Breast epithelium (tissue), 4 donors: ENCODE measurements at places on chromosomes 2 and 18.

DNA sequence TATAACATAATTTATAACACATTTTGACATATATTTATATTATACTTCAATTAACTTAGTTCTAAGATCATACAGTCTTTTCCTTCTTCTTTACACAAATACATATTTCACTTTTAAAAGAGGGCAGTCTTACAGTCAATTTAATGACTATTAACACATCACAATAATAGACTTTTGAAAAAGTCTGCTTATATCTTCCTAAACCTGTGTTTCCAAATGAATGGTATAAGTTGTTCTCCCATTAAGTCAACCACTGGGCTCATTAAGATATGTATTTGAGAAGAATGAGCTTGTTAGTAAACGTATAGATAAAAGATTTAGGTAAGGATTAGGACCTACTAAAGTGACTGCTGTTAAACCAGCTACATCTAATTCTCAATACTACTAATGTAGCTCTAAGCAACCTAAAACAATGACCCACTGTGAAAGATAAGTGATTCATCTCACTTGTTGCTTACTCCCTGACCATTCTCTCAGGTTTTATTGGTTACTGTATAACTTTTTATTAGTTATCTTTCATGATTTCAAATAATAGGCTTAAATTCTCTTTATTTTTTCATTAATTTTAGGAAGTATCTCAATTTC, 27.0 kb downstream of the SLC40A1 start:
- no peak overlapping the region for H3K27ac ChIP-seq
- H3K27me3 ChIP-seq = no peaks in the 10 kb centered on the region

GRCh38 chr2:74764429-74765272, 69.3 kb upstream of the HK2 start:
- H3K27me3 ChIP-seq = no peaks in the 10 kb centered on the region
- no peaks in the 10 kb centered on the region for H3K36me3 ChIP-seq
- no peak for DNase-seq

DNA sequence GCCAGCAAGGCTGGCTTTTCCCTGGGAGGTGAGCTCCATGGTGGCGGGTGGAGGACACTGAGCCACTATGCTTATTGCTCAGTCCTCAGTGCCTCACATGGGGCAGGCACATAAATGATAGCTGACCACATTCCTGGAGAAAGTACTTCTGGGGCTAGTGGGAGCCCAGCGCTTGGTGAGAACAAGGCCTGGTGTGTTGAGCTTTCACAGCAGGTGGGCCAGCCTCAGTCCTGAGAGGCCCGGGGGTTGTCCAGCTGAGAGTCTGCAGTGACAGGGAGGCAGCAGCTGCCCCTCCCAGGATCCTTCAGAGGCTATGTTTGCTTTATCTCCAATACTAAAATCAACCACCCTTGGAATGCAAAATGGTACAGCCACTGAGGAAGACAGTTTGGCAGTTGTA, 217.7 kb downstream of the ZBTB7C start:
- H3K36me3 ChIP-seq = no peaks in the 10 kb centered on the region
- H3K27ac ChIP-seq = no peak overlapping the region
- H3K4me1 ChIP-seq = no peaks in the 10 kb centered on the region
- no peak for DNase-seq

- no peak overlapping the region for H3K4me3 ChIP-seq
- DNase-seq = no peak
- no peaks in the 10 kb centered on the region for H3K4me1 ChIP-seq
- H3K27ac ChIP-seq = no peak overlapping the region
- no peaks in the 10 kb centered on the region for H3K27me3 ChIP-seq
These were observed 971.7 kb upstream of the GYPC start for GRCh38 chr2:125684256-125684655.

GRCh38 chr2:96528006-96528699, 8.4 kb upstream of the ARID5A start:
- H3K4me3 ChIP-seq = peak overlapping the region; percentile 59
- no peak for DNase-seq
- H3K4me1 ChIP-seq = peaks cover 16% of the 10 kb centered on the region
- no peaks in the 10 kb centered on the region for H3K36me3 ChIP-seq
- H3K27me3 ChIP-seq = no peaks in the 10 kb centered on the region
- peak overlapping the region; percentile 95 for H3K27ac ChIP-seq

DNA sequence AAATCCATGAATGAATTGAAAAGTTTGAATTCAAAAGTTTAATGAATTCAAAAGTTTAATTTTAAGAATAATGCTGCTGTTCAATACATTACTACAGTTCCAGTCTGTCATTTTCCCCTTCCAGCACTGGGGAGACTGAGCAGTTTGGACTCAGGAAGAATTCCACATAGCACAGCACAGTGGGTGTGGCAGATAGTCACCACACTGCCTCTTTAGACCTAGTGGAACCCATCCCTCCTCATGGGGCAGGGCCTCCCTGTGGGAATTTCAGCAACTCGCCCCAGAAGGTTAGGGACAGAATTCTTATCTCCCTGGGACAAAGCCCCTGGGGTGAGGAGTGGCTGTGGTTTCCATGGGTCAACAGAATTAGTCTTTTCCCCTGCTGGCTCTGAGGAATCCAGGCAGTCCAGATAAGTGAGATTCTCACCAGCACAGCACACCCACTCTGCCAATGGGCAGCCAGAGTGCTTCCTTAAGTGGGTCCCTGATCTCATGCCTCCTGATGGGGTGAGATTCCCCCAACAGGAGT, 442.0 kb upstream of the SYT4 start:
- H3K4me1 ChIP-seq = no peaks in the 10 kb centered on the region
- H3K4me3 ChIP-seq = no peak overlapping the region
- no peak overlapping the region for H3K27ac ChIP-seq
- no peak for DNase-seq
- no peaks in the 10 kb centered on the region for H3K36me3 ChIP-seq

GRCh38 chr2:45433363-45433762, 177.7 kb downstream of the SRBD1 start:
- no peak for DNase-seq
- no peaks in the 10 kb centered on the region for H3K36me3 ChIP-seq
- H3K4me3 ChIP-seq = no peak overlapping the region
- H3K27ac ChIP-seq = no peak overlapping the region
- no peaks in the 10 kb centered on the region for H3K4me1 ChIP-seq

- H3K27me3 ChIP-seq = no peaks in the 10 kb centered on the region
- DNase-seq = peak; percentile 95
- H3K36me3 ChIP-seq = no peaks in the 10 kb centered on the region
- H3K4me3 ChIP-seq = no peak overlapping the region
- peak overlapping the region; percentile 90 for H3K27ac ChIP-seq
- peaks cover 40% of the 10 kb centered on the region for H3K4me1 ChIP-seq
These were observed 32.9 kb downstream of the HS1BP3 start for GRCh38 chr2:20617892-20618467.

DNA sequence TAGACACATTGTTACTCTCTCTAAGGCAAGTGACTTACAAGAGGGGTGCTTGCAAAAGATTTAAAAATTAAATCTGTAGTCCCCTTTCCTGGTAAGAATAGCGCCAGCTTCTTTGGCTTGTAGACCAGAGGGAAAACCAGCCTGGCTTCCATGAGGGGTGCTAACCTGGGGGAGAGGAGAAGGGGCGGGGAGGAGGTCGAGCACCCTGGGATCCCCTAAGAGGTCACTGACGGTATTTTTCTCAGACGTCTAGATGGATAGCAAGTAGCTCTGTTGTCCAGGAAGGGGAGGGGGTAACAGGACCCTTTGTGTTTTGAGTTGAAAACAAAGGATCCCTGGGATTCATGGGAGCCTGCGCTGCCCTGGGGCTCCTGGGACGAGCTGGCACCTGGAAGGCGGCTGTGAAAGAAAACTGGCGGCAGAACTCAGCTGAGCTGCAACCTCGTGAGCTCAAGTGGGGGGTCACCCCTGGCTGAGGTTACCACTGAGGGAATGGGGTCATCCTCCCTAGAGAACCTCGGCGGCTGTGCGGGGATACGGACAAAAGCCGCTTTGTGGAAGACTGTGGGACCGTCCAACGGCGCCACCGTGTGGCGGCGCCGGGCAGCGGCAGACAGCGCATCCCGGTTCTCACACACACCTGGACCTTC, 37.8 kb upstream of the MRPL19 start:
- DNase-seq = peak; percentile 52
- H3K36me3 ChIP-seq = no peaks in the 10 kb centered on the region
- peak overlapping the region; percentile 32 for H3K4me3 ChIP-seq
- H3K4me1 ChIP-seq = no peaks in the 10 kb centered on the region
- no peaks in the 10 kb centered on the region for H3K27me3 ChIP-seq
- H3K27ac ChIP-seq = no peak overlapping the region

- H3K36me3 ChIP-seq = no peaks in the 10 kb centered on the region
- DNase-seq = no peak
- H3K4me3 ChIP-seq = no peak overlapping the region
- H3K4me1 ChIP-seq = no peaks in the 10 kb centered on the region
- no peak overlapping the region for H3K27ac ChIP-seq
These were observed 62.6 kb downstream of the KLF7 start for GRCh38 chr2:207103132-207103531.

DNA sequence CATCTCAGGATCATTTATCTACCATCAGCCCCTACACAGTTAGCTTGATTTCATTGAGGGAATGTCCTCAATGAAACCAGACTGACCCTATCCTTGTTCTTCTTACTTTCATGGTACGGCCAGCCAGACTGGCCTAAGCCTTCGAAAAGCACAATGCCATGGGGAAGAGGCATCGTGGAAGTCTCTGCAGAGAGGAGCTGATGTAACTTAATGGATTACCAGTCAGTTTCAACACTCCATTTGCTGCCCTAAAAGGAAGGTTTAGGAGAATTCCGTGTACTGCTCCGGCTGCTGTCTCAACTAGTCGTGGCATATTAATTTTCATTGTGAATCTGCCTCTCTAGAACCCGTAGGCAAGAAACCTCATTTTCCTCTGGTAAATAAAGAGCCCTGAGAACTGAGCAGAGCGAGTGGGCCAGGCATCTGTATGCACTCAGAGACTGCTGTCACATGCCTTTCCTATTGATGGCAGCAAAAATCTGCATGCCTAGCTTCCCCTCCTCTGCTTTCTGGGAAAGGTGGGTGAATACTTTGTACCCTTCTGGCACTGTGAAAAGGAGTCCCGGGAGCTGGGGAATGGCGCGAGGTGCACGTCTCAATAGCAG, 184.9 kb downstream of the KLHL29 start:
- peak overlapping the region; percentile 55 for H3K27ac ChIP-seq
- DNase-seq = no peak
- no peaks in the 10 kb centered on the region for H3K27me3 ChIP-seq

GRCh38 chr18:24992491-24992890, 359.5 kb downstream of the ZNF521 start:
- DNase-seq = no peak
- H3K27me3 ChIP-seq = no peaks in the 10 kb centered on the region
- H3K4me3 ChIP-seq = no peak overlapping the region
- H3K4me1 ChIP-seq = peaks cover 3% of the 10 kb centered on the region
- no peak overlapping the region for H3K27ac ChIP-seq

DNA sequence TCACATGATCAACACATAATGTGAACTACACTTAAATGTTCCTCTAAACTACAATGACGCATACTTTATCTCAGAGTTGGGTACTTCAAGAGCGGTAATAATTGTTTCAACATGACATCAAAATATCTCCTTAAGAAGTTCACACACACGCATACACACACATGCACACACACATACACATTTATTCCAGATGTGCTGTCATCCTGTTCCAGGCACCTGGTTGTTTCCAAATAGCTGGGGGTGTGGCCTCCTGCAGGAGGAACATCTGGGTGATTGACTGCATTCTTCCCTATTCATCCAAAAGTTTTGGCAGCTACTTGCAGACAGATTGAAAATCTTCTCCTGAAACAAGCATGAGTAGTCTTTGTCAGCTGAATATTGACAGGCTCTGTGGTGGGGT, 37.9 kb upstream of the PIK3C3 start:
- no peak overlapping the region for H3K27ac ChIP-seq
- no peaks in the 10 kb centered on the region for H3K4me1 ChIP-seq
- H3K27me3 ChIP-seq = no peaks in the 10 kb centered on the region
- no peaks in the 10 kb centered on the region for H3K36me3 ChIP-seq

GRCh38 chr2:40480596-40480995, 28.7 kb upstream of the SLC8A1 start:
- no peak overlapping the region for H3K27ac ChIP-seq
- no peak for DNase-seq
- H3K36me3 ChIP-seq = no peaks in the 10 kb centered on the region
- no peak overlapping the region for H3K4me3 ChIP-seq
- no peaks in the 10 kb centered on the region for H3K27me3 ChIP-seq

DNA sequence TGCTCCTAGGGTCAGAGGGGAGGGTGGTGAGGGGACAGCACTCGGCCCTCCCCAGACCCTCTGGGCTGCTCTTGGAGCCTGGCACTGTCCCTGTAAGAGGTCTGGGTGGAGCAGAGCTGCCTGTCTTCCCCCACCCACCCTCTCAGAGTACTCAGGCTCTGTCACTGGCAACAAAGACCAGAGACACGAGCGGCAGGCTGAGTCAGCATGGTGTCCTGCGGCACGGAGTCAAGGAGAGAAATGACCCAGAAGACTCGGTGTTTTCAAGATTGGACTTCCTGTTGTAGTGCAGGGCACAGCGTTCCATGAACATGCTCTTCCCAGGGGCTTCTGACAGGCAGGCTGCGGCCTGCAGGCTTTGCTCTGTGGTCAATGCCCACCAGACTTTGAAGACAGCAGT, 19.9 kb downstream of the SIGLEC15 start:
- no peaks in the 10 kb centered on the region for H3K36me3 ChIP-seq
- H3K27me3 ChIP-seq = no peaks in the 10 kb centered on the region
- no peaks in the 10 kb centered on the region for H3K4me1 ChIP-seq
- no peak for DNase-seq
- no peak overlapping the region for H3K27ac ChIP-seq

DNA sequence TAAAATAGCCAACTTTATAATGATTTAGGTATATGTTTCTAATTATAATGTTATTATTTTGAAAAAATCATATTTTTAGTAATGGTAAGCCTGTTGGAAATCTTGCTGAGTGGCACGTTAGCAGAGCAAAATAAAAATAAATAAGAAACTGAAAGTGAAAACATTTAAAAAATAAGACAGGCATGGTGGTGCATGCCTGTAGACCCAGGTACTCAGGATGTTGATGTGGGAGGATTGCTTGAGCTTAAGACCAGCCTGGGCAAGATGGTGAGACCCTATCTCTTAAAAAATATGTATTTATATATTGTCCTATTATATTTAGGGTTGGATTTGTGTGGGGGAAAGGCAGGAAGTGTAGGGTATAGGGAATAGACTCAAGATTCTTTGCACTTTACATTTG, 15.8 kb upstream of the ANKRD12 start:
- no peak overlapping the region for H3K4me3 ChIP-seq
- H3K4me1 ChIP-seq = peaks cover 5% of the 10 kb centered on the region
- DNase-seq = no peak

GRCh38 chr2:211881449-211881848, 657.2 kb downstream of the ERBB4 start:
- no peak overlapping the region for H3K4me3 ChIP-seq

DNA sequence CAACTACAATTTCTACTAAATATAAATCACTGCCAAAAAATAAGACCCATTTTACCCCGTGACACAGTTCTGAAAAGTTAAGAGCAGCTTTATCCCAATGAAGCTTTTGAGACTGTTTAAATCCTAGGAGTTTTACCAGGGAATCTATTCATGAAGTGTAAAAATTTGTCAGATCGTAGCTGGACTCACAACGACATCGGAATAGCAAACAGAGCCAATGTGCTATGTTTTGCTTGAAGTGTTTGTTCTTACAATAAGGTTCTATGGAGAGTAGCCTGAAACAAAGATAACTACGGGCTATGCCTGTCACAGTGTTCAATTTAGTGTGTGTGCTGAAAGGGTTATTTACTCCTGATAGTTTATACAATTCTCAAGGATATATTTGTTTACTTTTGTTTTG, 78.5 kb upstream of the L3MBTL4 start:
- H3K4me1 ChIP-seq = no peaks in the 10 kb centered on the region
- H3K4me3 ChIP-seq = no peak overlapping the region
- DNase-seq = no peak
- no peak overlapping the region for H3K27ac ChIP-seq
- H3K27me3 ChIP-seq = no peaks in the 10 kb centered on the region
